ENCODE measurements at places on chromosomes 7 and 10.

DNA sequence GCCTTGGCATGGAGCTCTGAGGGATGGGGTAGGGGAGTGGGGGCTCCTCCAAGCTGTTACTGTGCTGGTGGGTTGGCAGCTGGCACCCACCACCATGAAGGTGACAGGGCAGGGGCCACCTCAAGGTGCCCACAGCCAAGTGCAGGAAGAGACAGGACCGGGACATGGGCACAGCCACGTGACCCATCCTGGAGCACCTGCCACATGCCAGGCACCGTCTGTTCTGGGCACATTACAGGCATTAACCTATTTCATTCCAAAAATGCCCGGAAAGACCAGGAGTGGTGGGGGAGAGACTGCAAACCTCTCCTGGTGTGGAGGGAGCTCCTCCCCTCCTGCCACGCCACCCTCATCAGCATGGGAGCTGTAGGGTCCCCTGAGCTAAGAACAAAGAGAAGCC is 56.7 kb downstream of the CAMK2B start:
- DNase-seq = no peak

GRCh38 chr7:77327932-77328628 is 88.1 kb downstream of the GSAP start:
- no peak for DNase-seq

DNA sequence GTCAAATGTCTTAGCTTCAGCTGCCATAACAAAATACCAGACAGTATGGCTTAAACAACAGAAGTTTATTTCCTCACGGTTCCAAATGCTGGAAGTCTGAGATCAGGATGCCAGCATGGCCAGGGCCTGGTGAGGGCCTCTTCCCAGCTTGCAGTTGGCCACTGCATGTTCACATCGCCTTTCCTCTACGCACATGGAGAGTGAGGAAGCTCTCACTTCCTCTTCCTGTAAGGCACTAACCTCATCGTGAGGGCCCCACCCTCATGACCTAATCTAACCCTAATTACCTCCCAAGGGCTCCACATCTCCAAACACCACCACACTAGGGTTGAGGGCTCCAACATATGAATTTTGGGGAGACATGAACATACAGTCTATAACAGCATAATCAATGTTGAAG is 14.4 kb downstream of the ZNF33B start:
- DNase-seq = no peak

GRCh38 chr7:8387551-8388256 is 45.7 kb upstream of the NXPH1 start:
- DNase-seq = no peak

DNA sequence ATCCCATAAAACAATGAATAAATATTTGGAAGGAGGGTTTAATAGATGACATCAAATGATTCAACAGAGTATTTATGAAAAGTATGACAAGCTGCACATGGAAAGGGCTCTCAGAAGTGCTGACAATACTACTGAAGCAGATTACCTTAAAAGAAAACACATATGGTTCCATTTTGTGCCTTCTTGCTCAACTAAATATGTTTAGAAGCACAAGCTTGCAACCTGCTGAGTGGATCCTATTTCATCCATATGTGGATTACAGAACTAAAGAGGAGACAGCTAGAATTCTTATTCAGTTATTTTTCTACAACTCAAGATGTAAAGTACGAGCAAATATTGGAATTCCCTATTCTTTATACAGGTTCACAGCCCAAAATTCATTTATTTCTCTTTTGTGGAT is 340.6 kb downstream of the TFEC start:
- no peak for DNase-seq

DNA sequence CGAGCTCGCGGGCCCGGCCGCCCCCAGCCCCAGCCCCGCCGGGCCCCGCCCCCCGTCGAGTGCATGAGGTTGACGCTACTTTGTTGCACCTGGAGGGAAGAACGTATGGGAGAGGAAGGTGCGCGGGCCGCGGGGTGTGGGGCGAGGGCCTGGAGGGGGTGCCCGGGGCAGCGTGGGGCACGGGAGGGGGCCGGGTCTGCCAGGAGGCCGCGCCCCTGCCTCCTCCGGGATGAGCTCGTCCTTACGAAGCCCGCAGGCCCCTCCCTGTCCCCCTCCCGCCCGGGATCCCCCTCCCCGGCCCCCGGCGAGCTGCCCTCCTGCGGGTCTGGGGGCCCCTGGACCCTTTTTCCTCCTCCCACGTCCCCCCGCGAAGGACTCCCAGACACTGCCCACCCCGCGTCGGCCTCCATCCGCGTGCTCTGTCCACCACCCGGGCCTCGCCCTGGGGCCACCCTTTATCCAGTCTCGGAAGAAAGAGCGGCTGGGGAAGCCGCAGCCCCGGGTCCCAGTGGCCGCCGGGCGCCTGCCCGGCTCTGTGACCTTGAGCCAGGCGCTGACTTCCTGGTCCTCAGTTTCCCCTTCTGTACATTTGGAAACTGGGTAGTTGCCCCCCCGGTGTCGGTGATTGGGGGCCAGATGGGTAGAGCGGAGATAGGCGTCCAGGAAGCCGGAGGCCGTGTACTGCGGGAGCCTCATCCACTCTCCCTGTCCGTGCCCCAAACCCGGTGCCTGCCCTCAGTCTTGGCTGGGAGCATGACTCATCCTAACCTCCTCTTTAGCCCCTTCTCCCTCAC is 521 bp downstream of the LIMK1 start:
- no peak for DNase-seq

GRCh38 chr7:147796581-147796980 is 794.0 kb upstream of the C7orf33 start:
- no peak for DNase-seq

DNA sequence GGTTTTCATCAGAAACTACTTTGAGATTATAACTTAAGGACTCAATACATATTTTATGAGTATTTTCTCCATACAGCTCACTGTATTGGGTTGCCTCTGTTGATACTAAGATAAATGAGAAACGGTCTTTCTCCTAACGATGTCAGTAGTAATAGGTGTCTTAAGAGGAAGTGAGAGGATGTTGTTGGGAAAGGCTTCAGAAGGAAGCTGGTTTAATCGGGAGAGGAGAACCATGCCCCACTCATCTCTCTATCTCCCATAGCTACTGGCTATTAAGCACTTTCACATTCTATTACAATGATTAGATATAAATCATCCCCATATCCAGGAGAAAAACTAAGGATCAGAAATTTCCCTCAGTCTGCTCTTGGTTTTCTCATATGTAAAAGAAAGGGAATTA is 2.0 kb downstream of the CLEC5A start:
- DNase-seq = no peak

DNA sequence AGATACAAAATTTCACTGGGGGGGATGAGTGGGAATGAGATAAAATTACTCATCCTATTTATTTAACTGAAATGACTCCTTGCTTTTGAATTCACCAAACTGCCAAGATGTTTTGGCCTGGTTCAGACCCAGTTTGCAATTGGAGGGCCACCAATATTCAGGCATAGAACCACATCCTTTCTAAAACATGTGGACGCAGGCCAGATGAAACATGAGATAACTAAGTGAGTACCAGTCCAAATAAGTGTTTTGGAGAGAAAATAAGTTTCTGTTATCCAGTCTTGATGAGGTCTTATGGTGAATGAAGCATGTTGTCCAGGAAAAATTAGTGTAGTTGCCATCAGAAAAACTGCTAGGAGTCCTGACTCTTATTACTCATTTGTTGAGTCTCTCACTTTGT is 36.3 kb upstream of the PDK4 start:
- DNase-seq = no peak

GRCh38 chr10:123906296-123906695 is 14.7 kb upstream of the CPXM2 start:
- DNase-seq = no peak

- DNase-seq = no peak
Observed at GRCh38 chr7:88546808-88547207, 212.7 kb upstream of the ZNF804B start.

- DNase-seq = no peak
Observed at GRCh38 chr10:44193166-44193565, 191.7 kb downstream of the CXCL12 start.

DNA sequence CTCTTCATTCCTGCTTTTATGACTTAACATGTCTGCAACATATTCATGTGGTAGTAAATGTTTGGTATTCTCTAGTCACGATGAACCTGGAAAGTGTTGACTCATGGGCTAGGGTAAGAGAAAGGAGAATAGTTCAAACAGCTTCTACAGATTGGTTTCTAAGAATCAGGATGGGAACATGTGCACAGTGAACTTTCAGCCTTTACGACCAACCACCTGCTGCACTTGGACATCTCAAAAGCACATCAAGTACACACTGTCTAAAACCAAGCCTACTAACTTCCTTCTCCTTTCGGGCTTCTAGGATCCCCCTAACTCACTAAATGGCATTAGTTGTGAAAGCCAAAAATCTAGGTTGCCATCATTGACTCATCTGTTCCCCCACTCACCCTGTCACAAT is 85.5 kb downstream of the CUL2 start:
- no peak for DNase-seq

DNA sequence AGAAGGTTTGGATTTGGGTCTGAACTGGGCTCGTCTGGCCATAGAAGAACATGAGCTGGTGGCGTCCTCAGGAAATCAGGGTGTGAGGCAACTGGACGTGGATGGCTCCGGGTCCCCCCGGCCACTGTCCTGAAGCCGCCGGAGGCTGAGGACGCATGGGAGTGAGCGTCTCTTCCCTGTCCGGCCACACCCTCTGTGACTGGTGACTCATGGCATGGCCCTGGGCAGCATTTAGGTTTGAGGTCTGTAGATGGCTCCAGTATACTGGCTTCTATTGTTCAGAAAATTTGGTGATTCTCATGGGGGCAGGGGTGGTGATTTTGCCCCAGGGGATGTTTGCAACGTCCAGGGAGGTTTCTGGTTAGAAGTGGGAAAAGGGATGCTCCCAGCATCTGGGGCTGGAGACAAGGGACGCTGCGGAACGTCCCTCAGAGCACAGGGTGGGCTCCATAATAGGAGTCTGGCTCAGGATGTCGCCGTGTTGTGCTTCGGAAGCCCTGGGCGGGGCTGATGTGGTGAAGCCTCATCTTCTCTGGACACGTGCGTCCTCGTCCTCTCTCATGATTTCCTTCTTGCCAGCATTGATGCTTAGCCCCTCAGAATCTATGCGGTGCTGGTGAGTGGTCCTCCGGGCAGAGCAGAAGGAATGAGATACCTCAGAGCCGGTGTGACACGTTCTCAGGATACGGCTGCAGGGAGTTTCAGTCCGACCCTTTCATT is 49.9 kb downstream of the PITRM1 start:
- DNase-seq = no peak

DNA sequence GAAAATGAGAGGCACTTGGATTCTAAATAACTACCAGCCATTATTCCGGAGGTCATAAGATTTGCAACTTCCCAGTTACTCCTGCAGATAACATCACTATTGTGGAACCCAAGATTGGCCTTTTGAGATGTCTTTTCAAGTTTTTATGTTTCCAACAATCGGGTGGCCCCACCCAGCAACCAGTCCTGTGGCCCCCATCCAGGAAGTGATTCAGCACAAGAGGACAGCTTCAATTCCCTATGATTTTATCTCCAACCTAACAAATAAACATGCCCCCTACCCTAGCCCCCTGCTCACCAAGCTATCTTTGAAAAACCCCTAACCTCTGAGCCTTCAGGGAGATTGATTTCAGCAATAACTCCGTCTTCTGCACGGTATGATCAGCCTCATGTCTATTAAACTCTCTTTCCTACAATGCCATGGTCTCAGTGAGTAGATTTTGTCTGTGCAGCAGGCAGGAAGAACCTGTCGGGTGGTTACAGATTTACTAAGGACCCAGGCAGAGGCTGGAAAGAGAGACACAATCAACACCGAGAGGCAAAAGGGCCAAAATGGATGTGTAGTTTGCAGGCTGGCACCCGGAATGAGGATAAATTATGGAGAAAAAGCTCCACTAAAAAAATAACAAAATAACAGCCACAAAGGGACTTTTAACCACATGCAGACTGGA is 83.9 kb upstream of the UNC5B start:
- peak; percentile 17 for DNase-seq

GRCh38 chr10:63922468-63923284 is 401.5 kb downstream of the REEP3 start:
- DNase-seq = no peak

DNA sequence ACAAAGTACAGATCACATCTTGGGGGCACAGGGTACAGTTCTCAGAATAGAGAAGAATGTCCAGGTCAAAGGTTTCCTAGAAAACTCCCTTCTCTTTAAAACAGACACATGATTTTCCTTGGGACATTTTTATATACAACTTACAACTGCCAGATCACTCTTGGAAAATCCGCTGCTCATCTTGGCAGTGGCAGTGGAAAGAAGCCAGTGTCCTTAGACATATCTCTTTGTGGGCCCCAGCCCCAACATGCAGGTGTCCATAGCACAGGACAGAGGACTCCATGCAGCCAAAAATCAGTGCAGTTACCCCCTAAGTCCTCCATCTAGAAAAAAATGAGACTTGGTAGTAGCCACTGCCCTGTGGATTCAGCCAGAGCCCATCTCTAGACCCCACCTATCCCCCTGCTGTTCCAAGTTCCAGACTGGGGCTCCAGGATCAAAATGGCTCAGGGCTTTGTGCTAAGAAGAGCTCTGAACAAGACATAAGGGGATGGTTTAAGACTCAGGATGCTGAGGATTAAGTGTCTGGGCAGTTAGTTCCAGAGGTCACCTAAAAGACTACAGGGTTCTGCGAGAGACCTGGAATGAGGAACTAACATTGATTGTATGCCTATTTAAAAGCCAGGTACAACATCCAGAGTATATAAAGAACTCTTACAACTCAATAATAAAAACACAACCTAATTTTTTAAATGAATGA is 34.4 kb downstream of the HIPK2 start:
- no peak for DNase-seq

DNA sequence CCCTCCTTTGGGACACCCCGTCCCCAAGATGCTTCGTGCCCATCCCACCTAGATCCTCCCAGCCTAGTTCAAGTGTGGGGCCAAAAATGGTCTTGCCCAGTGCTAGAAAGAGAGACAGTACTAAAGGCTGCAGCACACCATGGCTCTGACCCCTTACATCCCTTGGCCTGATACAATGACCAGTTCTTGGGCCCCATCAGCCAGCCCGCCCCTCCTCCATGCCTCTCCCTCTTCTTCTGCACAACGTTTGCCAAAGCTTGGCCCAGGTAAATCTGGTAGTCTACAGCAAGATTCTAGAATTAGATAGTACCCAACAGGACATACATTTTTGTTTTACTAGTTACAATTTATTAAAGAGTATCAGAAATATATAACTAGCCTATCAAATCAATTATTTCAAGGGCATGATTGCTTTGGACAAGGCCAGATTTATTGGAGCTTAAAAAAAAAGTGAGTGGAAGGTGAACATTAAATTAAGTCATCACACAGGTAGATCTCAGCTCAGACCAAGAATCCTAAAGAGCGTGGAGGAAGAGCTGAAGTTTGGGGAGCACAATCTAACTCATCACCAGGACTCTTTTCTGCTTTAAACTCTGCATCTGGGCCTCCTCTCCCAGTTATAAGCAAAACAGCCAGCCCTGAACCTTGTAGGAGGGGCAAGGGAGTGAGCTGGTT is 69.8 kb downstream of the ZMIZ1 start:
- DNase-seq = no peak

Measured in urinary bladder (tissue), 4 donors.